ENCODE measurements at places on chromosomes 16 and 17.

DNA sequence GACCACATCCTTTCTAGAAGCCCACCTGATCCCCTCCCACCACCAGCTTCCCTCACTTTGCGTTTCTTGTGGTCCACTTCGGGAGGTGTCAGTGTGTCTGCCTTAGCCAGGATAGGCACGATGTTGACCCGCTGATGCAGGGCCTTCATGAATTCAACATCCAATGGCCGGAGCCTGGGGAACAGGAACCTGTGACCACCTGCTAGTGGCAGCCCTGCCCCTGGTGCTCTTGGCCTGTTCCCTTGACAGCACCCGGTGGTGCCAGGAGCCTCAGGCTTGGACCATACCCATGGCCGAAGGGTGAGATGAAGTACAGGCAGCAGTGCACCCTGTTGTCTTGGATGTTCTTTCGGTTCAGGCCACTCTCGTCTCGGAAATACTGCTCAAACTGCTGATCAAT lies 7.2 kb upstream of the MTMR4 start:
- DNase-seq = no peak
- no peak overlapping the region for H3K27ac ChIP-seq

GRCh38 chr17:81470944-81471817 lies 41.4 kb downstream of the ACTG1 start:
- no peaks in the 10 kb centered on the region for H3K36me3 ChIP-seq
- no peak for DNase-seq
- no peaks in the 10 kb centered on the region for H3K4me1 ChIP-seq
- H3K27me3 ChIP-seq = no peaks in the 10 kb centered on the region
- no peak overlapping the region for H3K4me3 ChIP-seq

GRCh38 chr17:34305606-34306005 lies 13.6 kb upstream of the CCL8 start:
- H3K27me3 ChIP-seq = no peaks in the 10 kb centered on the region
- DNase-seq = no peak

DNA sequence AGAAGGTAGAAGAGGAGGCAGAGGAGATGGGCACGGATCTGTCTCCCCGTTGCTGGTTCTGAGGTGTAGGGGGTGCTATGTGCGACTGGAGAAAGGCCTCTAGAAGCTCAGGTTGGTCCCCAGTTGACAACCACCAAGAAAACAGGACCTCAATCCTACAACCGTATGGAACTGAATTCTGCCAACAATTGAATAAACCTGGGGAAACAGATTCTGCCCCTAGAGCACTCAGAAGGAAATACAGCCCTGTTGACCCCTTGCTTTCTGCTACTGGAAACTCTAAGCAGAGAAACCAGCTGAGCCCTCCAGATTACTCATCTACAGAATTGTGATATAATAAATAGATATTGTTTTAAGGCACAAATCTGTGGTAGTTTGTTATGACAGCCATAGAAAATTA lies 313.0 kb upstream of the GOT2 start:
- H3K4me1 ChIP-seq = no peaks in the 10 kb centered on the region
- no peaks in the 10 kb centered on the region for H3K27me3 ChIP-seq
- H3K36me3 ChIP-seq = no peaks in the 10 kb centered on the region
- no peak for DNase-seq

DNA sequence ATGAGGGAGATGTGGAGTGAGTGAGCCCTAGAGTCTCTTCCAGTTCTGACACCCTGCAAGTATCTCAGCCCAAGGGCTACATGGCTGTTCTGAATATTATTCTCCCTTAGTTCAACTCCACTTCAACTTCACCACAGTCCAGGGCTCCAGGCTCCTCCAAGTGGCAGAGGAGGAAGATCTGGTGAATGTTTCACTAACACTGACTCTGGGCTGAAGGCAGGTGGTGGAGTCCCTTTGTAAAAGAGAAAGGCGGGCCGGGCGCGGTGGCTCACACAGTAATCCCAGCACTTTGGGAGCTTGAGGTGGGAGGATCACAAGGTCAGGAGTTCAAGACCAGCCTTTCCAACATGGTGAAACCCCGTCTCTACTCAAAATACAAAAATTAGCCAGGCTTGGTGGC lies 13.6 kb downstream of the CCDC92B start:
- no peaks in the 10 kb centered on the region for H3K4me1 ChIP-seq
- no peak overlapping the region for H3K27ac ChIP-seq
- no peaks in the 10 kb centered on the region for H3K27me3 ChIP-seq

DNA sequence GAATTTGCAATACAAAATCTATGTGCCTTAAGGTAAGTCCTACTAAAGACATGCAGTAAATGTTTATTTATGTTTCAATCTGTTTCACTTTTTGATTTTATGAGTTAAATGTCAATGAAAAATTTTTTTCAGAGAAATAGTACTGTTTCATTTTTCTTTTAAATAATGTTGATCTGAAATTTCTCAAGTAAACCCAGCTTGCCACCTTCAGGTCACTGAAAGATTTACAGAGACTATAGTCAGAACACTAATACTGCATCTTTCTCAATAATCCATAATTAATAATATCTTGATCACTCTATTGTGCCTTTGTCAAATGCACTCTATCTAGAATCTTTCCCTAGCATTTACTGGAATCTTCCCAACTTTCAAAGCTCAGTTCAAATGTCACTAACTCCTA lies 6.5 kb upstream of the DHX40 start:
- H3K4me1 ChIP-seq = no peaks in the 10 kb centered on the region
- no peaks in the 10 kb centered on the region for H3K27me3 ChIP-seq
- no peak overlapping the region for H3K27ac ChIP-seq
- H3K4me3 ChIP-seq = no peak overlapping the region
- no peaks in the 10 kb centered on the region for H3K36me3 ChIP-seq

DNA sequence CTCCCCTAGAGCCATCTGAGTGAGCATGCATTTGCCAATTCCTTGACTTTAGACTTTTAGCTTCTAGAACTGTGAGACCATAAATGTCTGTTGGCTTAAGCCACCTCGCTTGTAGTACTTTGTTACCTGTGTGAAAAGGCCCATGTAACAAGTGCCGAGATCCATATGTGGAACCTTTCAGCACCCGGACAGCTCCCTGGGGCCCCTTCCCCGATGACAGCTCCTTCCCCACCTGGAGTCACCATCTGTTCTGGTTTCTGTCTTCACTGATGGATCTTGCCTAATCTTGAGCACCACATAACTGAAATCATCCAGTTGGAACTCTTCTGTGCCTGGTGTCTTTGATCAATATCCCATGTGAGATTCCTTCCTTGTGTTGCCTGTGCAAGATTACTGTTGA lies 78.9 kb upstream of the EEF2KMT start:
- no peaks in the 10 kb centered on the region for H3K4me1 ChIP-seq
- no peak for DNase-seq
- no peaks in the 10 kb centered on the region for H3K27me3 ChIP-seq

DNA sequence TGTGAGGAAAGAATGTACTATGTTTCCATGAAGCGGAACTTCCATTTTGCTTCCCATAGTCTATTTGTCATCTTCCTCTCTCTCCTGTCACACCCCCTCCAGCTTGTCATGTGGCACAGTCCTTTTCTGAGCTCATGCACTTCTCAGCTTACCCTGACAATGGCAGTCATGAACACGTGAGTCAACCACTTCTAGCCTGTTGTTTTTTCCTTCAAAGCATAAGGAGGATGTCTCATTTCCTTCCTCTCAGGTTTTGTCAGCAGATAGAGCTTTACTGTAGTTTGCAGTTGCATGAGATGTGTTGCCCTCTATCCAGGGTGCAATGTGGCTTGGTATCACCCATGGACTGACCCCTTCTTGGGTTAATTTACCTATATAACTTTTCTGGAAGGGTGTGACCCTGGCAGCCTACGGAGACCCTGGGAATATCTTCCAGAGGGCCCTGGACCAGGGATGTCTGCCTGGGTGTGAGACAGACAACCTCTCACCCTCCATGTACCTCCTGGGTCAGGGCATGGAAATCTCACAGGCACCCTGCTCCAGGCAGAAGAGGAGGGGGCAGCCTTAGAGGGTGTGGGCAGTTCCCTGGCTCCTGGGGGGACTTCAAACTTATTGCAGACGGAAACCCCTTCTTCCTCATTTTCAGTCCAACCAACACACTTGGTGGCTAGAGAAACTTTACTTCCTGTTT lies 4.0 kb upstream of the ZNF267 start:
- no peak overlapping the region for H3K4me3 ChIP-seq
- no peak overlapping the region for H3K27ac ChIP-seq
- H3K36me3 ChIP-seq = no peaks in the 10 kb centered on the region
- no peak for DNase-seq

DNA sequence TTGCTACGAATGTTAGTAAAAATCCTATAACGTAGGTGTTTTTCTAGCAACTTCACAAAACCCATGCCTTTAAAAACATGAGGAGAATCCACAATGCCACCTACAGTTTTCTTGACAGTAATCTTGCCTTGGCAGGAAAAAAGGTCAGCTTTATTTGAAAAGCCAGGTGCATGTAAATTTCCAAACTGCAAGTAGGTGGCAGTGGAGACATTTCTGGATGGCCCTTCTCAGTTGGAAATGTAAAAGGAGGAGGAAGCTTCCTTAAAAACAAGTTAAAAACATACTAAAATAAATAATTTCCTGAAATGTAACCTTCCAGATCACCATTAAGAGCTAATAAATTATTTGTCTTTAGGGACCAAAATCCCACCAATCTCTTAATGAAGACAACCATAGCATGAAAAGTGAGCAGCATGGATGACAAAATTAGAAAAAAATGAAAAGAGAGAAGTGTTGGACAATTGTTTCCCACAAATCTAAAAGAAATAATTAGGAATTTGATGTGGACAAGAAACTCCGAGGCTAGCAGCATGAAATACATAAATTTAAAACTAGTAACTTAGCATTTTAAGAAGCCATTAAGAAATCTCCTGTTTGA lies 152.2 kb downstream of the SNX11 start:
- no peaks in the 10 kb centered on the region for H3K27me3 ChIP-seq
- no peak overlapping the region for H3K27ac ChIP-seq
- H3K36me3 ChIP-seq = no peaks in the 10 kb centered on the region
- H3K4me3 ChIP-seq = no peak overlapping the region
- H3K4me1 ChIP-seq = no peaks in the 10 kb centered on the region
- no peak for DNase-seq
